ENCODE measurements at places on chromosomes 3 and 15.

GRCh38 chr15:74376226-74376625 is 8.8 kb upstream of the CYP11A1 start:
- DNase-seq, result no peak
- H3K4me1 ChIP-seq, result peaks cover 6% of the 10 kb centered on the region
- no peak overlapping the region for H3K4me3 ChIP-seq
- no peak overlapping the region for H3K27ac ChIP-seq

DNA sequence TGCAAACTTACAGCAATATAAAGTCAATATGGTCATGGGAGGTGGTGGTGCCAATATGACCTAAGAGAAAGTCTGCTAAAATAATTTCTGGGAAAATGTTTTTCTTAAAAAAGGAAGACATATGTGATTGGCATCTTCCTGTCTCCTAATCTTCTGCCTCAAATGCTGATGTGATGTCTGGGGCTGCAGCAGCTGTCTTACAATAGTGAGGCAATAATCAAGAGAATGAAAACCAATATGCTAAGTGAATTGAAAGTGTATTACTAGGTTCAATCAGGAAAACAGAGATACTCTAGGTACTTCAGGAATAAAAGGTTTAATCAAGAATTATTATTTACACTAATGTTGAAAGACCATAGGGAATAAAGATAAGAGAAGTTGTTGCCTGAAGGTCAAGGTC is 7.2 kb upstream of the STT3B start:
- no peak overlapping the region for H3K4me3 ChIP-seq
- H3K27me3 ChIP-seq, result no peaks in the 10 kb centered on the region
- H3K36me3 ChIP-seq, result no peaks in the 10 kb centered on the region
- peaks cover 4% of the 10 kb centered on the region for H3K4me1 ChIP-seq
- no peak overlapping the region for H3K27ac ChIP-seq

DNA sequence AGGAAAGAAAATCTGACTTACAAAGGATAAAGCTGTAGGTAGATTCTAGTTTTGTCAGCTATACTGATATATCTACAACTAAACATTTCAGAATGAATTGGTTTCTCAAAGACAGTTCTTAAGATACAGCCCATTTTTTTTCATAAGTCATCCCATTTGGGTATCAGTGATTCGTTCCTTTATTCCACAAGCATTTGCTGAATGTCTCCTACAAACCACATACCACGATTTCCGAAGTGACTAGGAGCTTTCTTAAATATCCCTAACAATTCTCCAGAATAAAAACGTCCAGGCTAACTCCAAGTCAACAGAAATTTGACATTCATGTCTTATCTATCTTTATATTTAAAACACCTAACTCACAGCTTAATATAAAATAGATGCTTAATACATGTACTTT is 59.8 kb downstream of the TP53BP1 start:
- peaks cover 37% of the 10 kb centered on the region for H3K36me3 ChIP-seq
- H3K27ac ChIP-seq, result no peak overlapping the region
- H3K4me1 ChIP-seq, result no peaks in the 10 kb centered on the region
- no peak overlapping the region for H3K4me3 ChIP-seq
- DNase-seq, result no peak
- no peaks in the 10 kb centered on the region for H3K27me3 ChIP-seq

DNA sequence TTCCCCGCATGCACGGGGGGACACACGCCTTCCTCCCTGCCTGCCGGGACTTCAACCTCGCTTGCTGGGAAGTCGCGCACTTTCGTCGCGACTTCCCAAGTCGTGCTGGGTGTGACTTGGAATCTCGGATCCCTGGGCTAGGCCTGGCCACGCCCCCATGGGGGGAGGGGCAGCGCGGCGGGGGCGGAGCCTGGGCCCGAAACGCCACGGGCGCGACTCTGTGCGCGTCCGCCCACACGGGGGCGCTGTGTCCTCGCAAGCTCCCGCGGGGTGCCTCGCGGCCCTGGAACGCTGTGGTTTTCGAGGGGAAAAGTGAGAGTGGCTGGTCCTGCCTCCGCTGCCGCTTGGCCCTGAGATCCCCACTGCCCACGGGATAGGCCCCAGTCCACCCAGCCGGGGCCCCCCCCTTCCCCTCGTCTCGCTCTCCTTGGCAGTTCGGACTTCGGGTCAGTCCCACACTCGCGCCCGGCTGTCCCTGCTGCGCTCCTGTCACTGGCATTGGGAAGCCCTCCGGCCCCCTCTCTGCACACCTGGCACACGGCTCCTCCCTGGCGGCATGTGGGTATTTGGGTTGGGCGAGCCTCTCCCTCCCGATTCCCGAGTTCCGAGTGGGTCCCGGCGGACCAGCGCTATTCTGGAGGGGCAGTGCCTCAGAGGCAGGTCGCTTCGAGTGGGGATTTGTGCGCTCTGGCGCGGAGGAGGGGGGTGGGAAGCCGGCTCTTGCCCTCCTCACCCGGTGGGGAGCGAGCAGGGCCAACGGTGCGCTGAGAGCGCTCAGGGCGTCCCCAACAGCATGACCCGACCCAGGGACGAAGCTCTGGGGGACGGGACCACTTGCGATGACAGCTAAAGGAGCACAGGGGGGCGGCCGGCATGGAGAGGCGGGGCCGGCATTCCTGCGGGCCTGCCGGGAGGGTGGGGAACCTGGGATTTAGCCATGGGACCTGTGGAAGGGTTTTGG is 23.6 kb downstream of the SEC61A1 start:
- H3K27ac ChIP-seq, result no peak overlapping the region
- no peaks in the 10 kb centered on the region for H3K36me3 ChIP-seq

- no peak overlapping the region for H3K27ac ChIP-seq
- H3K27me3 ChIP-seq, result peaks cover 59% of the 10 kb centered on the region
- H3K4me3 ChIP-seq, result no peak overlapping the region
- no peak for DNase-seq
- H3K4me1 ChIP-seq, result no peaks in the 10 kb centered on the region
- H3K36me3 ChIP-seq, result no peaks in the 10 kb centered on the region
These were observed 4.5 kb upstream of the CFAP100 start for GRCh38 chr3:126390201-126390600.

DNA sequence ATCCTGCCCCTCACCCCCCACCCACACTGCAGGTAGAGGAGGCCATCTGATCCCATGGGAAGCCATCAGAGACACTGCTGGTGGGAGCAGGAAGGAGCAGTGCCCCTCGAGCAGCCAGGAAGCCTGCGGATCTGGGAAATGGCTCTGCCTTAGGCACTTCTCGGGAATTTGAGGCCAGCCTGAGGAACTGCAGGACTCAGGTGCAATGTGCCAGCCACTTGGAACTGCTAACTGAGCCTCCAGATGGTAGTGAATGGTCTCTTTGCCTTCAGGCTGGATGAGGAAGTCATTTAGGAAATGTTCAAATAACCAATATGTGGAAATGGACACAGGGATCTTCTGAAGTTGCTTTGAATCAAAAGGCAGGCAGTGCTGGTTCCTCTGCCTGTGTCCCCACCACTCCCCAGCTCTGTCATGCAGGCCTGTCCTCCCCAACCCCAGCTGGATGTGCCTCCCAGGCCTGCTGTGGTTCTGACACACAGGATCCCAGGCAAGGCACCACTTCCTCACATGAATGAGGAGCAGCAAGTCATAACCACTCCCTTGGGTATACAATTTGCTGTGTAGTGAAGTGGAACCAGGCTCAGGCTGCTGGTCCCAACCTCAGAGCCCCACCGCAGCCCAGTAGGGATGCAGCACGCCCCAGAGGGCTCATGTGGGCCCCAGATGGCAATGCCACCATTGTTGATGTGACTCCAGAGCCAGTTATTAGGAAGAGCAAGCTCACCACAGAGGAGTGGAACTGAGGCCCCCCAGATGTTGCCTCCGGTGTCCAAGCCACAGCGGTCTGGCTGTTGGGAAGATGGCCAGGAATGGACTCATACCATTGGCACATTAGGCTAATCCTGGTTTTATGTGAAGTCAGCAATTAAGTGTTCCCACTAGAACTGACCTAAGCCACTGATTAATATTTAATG is 46.5 kb upstream of the LIMD1 start:
- H3K27ac ChIP-seq, result no peak overlapping the region
- no peaks in the 10 kb centered on the region for H3K27me3 ChIP-seq
- peaks cover 9% of the 10 kb centered on the region for H3K36me3 ChIP-seq
- H3K4me3 ChIP-seq, result no peak overlapping the region

- H3K27ac ChIP-seq, result no peak overlapping the region
- H3K36me3 ChIP-seq, result no peaks in the 10 kb centered on the region
- no peak for DNase-seq
- no peak overlapping the region for H3K4me3 ChIP-seq
- H3K27me3 ChIP-seq, result peaks cover 17% of the 10 kb centered on the region
These were observed 197.5 kb upstream of the C2CD4B start for GRCh38 chr15:62362608-62363007.

DNA sequence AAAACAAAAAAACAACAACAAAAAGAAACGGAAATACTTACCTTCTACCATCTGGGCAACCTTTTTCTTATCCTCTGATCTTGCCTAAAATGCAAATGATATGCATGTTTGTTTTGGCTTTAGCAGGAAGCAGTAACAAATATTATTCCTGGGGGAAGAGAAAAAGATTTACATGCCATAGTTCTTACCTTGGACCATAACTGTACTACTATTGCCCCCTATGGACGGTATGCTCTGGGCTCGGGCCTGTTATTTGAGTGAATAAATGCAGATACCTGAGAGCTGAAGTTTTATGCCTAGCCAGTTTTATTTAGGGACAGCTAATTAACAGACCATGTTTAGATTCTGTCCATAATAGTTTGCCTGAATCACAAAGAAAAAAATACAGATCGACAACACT is 12.6 kb upstream of the STARD5 start:
- H3K27me3 ChIP-seq, result no peaks in the 10 kb centered on the region
- peaks cover 2% of the 10 kb centered on the region for H3K4me1 ChIP-seq
- H3K27ac ChIP-seq, result no peak overlapping the region
- H3K4me3 ChIP-seq, result no peak overlapping the region
- H3K36me3 ChIP-seq, result no peaks in the 10 kb centered on the region

Measured in T-cell (primary cell).